ENCODE measurements at places on chromosomes 1 and 21. TPM values are rescaled to one million over a fixed set of nuclear protein-coding genes. Genes with fewer than 3 reads are reported as not detected.

DNA sequence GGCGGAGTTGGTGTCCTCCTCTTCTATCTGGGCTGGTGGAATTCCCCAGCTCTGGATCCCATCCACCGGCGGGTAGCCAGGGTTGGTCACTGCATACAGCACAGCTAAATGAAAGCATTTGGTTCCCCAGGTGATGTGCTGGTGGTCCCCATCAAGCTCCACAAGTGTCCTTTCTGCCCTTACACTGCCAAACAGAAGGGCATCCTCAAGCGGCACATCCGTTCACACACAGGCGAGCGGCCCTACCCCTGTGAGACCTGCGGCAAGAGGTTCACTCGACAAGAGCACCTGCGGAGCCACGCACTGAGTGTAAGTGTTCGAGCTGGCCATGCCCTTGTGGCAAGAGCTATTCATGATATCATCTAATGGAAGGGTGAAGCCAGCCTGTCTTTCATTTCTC lies 15.9 kb downstream of the ZBTB8B start:
- no peak for DNase-seq

DNA sequence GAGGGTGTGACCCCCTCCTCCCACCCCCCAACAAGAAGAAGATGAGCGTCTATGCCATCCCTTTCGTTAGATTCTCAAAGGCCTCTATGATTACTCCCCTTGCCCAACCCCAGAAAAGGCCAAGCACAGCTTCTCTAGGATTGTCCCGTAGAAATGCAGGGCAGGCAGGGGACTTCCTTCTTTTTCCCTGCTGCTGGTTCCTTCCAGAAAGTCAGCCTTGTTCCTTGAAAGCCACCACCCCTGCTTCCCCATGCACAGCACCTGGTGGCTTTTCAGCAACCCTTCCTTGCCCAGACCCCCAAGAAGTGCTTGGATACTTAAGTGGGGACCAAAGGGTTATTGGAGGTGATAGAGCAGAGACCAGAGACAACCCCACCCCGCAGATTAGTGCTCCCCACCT lies 75.1 kb downstream of the ARHGEF10L start:
- DNase-seq, result no peak

DNA sequence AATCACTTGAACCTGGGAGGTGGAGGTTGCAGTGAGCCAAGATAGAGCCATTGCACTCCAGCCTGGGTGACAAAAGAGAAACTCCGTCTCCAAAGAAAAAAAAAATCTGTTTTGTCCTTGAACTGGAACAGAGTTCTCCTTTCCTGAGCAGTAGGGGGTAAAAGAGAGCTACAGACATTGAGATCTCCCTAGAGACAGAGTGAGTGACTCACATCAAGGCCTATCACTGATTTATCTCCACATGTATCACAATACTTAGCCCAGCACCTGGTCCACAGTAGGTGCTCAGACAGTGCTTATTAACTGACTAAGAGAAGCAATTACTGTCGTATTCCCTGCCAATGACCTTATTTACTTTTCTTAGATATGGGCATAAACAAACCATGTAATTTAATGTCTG lies 354.1 kb upstream of the C1orf87 start:
- DNase-seq, result no peak

GRCh38 chr1:63262459-63262770 lies 60.0 kb upstream of the FOXD3 start:
- DNase-seq, result no peak

- no peak for DNase-seq
Observed at GRCh38 chr1:170460414-170461155, 71.4 kb upstream of the GORAB start.

DNA sequence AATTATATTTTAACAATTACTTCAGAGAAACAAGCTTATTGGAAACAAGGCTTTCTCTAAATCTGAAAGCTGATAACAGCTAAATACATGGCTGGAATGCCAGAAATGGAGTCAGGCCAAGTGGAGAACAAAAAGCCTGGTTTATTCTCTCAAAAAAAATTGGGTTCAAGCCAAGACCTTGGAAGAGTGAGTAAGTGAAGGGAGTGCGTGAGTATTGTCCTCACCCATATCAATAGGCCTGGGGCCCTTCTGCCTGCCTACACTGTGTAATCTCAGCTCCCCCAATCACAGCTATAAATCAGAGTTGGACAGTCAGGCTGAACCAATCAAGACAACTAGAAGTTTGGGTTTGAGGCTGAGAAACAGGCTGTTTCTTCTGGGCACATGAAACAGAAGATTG lies 7.4 kb downstream of the KYAT3 start:
- no peak for DNase-seq

GRCh38 chr1:28199328-28200233 lies 23.1 kb upstream of the PTAFR start:
- DNase-seq, result no peak

- no peak for DNase-seq
Observed at GRCh38 chr1:41631971-41632370, 147.5 kb upstream of the EDN2 start.

GRCh38 chr1:202159534-202160371 lies 649 bp downstream of the PTPN7 start:
- no peak for DNase-seq

DNA sequence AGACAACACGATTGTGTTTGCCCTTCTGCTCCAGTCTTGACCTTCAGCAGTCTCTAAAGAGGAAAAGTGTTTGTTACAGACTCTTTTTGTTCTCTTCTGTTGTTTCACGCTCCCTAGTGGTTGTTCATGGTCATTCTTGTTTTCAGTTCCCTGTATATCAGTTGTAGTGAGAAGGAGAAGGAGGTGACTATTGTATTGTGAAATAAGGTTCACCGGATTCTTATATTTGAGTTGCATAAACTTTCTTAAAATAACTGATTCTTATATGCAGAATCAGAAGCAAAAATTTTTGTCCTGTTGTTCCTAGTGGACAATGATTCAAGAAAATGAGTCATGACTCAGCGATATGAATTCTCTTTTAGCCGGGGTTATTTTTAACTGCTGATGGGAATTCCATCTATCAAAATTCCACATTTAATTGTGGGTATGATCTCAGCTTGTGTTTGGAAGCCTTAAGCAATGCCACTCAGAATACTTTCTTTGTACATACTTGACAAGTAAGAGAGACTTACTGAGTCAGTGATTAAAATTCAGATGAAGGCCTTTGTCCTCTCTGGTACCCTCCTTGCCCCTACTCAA lies 152.2 kb downstream of the CLEC20A start:
- DNase-seq, result no peak

GRCh38 chr21:42480736-42481135 lies 15.3 kb downstream of the RSPH1 start:
- no peak for DNase-seq

DNA sequence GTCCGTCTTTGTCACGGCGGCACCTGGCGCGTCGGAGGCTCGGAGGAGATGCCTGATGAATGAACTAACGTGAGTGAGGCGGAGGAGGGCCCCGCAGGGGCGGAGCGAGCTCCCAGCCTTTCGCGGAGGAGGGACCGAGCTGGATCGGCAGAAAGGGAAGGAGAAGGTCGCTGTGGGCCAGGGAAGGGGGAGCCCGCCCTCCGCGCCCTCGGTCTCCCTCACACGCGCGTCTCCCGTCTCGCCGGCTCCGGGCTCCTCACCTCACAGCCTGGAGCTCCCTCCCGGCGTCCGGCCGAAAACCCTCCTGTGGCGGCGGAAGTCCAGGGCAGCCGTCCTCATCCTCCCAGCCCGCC lies 519 bp downstream of the ZNF496 start:
- DNase-seq, result no peak

GRCh38 chr1:65971547-65971946 lies 178.9 kb downstream of the PDE4B start:
- no peak for DNase-seq

- no peak for DNase-seq
Observed at GRCh38 chr1:7009741-7010525, 224.7 kb downstream of the CAMTA1 start.

- DNase-seq, result no peak
Observed at GRCh38 chr1:23872421-23872820, 4.3 kb upstream of the FUCA1 start.

DNA sequence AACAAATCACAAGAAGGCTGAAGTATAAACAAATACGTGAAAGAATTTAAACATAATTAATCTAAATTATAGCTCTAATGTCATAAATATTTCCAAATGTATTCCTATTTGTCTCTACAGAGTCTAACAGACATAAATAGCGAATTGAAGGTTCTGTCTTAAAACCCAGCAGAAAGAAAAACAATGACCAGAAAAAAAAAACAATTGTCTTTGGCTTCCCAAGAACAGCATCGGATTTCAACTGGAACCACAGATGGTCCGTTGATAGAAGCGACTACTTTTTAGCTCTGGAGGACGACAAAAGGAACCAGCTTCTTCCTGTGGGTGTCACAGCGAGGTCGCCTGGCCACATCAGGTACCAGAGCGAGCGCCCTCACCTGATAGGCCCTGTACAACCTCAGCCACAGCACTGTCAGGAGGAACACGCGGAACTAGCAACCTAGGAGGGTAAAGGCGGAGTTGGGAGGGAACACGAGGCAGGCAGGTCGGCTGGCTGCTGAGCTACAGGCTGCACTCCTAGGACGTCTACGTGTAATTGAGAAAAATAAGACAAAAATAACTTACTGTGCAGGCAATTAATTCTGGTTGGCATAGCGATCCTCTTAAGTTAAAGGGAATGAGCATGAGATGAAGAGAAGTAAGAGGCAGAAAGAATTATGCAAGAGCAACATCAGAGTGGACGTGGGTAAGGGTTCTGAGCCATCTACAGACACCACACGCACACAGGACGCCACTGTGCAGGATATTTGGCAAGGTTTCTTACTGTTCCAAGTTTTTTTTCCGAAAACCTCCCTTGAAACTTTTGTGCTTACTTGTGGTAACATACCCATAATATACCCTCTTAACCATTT lies 16.7 kb upstream of the PRDM15 start:
- DNase-seq, result no peak

- no peak for DNase-seq
Observed at GRCh38 chr1:57440096-57440495, 16.2 kb upstream of the DAB1 start.

DNA sequence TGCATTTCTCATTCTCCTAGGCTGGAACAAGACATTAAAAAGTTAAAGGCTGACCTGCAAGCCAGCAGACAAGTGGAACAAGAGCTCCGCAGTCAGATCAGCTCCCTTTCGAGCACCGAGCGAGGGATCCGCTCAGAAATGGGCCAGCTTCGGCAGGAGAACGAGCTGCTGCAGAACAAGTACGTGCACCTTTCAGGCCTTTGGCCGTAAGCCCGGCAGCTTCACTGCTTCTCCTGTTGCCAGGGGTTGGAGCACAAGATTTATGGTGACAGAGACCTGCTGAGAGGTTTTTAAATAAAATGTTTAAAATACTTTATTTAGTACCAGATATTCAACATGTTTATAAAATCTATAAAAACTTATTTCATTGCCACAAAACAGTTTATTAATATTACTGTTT lies 53.4 kb downstream of the MACO1 start:
- no peak for DNase-seq

DNA sequence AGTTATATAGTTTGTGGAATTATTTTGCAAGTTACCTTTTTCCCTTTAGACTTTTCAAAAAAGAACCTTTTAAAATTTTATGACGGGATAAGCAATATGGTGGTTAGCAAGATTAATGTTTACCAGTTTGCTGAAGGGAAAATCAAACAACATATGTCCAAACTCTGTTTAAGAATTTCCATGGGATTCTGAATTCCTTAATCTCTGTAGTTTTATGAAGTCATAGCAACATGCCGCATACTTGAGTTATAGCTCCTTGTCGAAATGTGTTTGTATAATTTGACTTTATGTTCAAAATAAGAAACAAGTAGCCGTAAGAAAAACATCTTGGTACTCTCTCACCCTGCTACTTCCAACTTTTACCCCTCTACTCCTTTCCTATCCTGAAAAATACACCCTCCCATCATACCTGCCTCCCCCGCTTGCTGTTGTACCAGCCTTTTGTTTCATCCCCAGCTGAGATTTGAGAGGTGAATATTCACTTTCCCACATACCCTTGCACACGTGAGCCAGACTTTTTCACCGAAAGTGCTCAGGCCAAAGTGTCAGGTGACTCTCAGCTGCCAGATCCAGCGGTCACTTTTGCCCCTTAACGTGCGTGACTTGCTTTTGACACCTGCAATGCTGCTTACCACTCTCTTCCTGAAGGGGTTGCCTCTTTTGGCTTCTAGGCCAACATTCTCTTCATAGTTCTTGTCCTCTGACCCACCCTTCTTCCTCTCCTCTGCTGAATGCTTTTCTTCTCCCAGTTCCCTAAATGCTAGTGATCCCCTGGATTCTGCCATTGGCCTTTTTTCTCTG lies 83.5 kb upstream of the ZNF326 start:
- no peak for DNase-seq

DNA sequence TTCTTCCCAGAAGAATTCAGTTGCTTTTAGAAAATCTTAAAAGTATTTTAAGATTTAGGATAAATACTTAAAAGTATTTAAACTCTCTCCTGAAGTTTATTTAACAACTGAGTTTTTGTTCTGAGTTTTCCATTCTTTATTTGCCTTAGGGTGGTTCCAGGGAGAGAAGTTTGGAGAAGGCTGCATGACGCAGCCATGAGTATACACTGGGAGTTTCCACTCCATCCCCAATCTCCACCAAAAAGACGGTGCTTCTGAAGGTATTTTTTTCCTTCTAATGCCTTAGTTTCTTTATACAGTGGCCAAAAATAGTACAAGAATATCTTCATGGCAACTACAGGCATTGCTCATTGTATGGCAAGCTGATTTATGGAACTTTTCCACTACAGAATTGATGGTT lies 122.7 kb downstream of the ST6GALNAC5 start:
- DNase-seq, result no peak

The FCER1G gene
- polyA plus RNA-seq, result 12.3 TPM

The FMO1 gene
- polyA plus RNA-seq, result 182 TPM

The HHAT gene
- polyA plus RNA-seq, result 13.0 TPM

The SUMO3 gene
- 93.3 TPM for polyA plus RNA-seq

The S100A12 gene
- 1.3 TPM for polyA plus RNA-seq

The LRRN2 gene
- 14.2 TPM for polyA plus RNA-seq

The LCA5L gene
- polyA plus RNA-seq, result 3.9 TPM

The ZSWIM5 gene
- 6.5 TPM for polyA plus RNA-seq

The VASH2 gene
- polyA plus RNA-seq, result 22.7 TPM

The SAMSN1 gene
- 3.8 TPM for polyA plus RNA-seq

The CELA3B gene
- 0.29 TPM for polyA plus RNA-seq

The RSPH1 gene
- 14.2 TPM for polyA plus RNA-seq

The DCAF8 gene
- 200 TPM for polyA plus RNA-seq

The TDRD5 gene
- polyA plus RNA-seq, result 5.7 TPM

The TAS1R1 gene
- 0.06 TPM for polyA plus RNA-seq

The SVBP gene
- polyA plus RNA-seq, result 72.2 TPM
